Renal pelvis (tissue), 12 donors: ENCODE measurements at places on chromosomes 1 and 21. TPM values are rescaled to one million over a fixed set of nuclear protein-coding genes. Genes with fewer than 3 reads are reported as not detected.
A peak's percentile ranks its signal among the peaks of the same experiment; 100 is the strongest.

DNA sequence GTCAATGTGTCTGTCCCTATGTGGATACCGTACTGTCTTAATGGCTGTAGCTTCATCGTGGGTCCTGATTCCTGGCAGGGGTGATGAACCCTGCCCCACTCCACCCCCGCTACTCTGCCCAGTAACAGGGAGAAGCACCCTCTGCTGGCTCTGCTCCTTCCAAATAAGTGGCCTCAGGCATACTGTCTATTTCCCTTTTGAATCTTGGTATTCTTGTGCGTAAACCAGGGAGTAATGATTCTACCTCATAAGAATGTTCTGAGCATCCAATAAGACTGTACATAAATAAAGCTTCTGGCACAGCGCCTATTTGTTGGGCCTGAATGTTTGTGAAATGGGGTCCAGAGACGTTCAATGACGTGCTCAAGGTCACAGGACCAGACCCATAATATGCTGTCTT is 35.2 kb upstream of the CTPS1 start:
- DNase-seq = no peak

- DNase-seq = no peak
These were observed 25.6 kb downstream of the HHIPL2 start for GRCh38 chr1:222522105-222522915.

DNA sequence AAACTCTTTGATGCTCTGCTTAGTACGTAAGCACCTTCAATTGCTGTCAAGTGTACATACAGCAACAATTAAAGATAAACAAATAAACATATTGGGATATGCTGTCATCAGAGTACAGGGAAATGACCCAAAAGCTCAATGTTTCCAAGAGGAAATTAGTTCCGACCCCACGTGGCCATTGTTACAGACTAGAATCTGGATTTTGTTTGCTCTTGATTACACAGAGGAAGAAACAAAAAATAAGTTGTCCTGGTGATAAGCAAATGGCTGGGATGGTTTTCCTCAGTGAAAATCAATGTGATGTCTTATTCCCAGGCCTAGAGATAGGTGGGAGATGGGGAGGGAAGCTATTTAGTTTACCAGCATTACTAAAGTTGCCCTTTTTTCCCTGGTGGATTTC is 113.0 kb upstream of the UBE2U start:
- no peak for DNase-seq

- DNase-seq = peak; percentile 54
These were observed 800 bp upstream of the MMP23B start for GRCh38 chr1:1630965-1631781.

GRCh38 chr1:172447641-172448040 is 3.8 kb upstream of the PIGC start:
- DNase-seq = no peak

GRCh38 chr1:94543893-94544635 is 2.5 kb upstream of the F3 start:
- no peak for DNase-seq

- DNase-seq = no peak
These were observed 94.7 kb downstream of the ATP1B1 start for GRCh38 chr1:169201084-169201619.

- DNase-seq = peak; percentile 45
These were observed 521 bp upstream of the NADK start for GRCh38 chr1:1778663-1779319.

DNA sequence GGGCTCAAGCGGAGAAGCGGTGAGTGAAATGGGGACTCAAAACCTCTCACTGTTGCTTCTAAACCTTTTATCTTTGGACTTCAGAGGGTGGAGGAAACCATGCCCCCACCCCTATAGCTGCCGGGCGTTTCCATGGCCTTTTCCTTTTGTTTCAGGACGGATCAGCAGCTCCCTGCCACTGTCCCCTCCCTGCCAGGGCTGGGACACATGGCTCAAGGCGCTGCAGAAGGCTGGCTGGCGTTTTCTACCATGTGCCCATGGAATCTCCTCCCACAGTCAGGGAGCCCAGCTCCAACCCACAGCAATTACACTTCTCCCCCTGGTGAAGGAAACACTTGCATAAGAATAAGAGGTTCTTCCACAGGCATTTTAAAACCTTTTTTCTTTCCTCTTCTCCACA is 812.7 kb downstream of the PLA2G4A start:
- no peak for DNase-seq

GRCh38 chr21:46424621-46425020 is 34.1 kb upstream of the DIP2A start:
- no peak for DNase-seq

GRCh38 chr1:18807334-18808063 is 52.0 kb downstream of the TAS1R2 start:
- DNase-seq = no peak

- no peak for DNase-seq
These were observed 1.8 kb upstream of the MTF1 start for GRCh38 chr1:37861151-37861550.

DNA sequence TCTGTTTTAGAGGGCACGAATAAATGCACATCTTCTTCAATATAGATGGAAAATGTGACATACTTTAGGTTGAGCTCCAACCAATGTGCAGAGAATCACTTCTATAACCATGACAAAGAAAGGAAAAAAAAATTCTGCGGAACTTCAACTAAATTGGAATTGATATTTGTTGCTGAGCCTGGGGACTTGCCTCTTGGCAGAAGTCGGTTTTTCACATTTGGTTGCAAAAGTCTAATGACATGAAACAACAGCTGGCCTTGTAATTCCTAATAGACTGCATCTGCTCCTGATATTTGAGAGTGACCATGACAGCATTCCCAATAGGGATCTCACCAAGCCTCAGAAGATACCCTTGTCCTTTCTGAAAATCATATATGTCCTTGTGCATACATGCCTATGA is 112.8 kb downstream of the PRRX1 start:
- DNase-seq = no peak

GRCh38 chr1:42657201-42657600 is 1.0 kb upstream of the PPIH start:
- no peak for DNase-seq

- no peak for DNase-seq
These were observed 2.5 kb downstream of the SLAMF6 start for GRCh38 chr1:160520582-160520981.

GRCh38 chr1:21898326-21899200 is 38.5 kb downstream of the HSPG2 start:
- DNase-seq = no peak

- DNase-seq = no peak
These were observed 80.2 kb downstream of the FMN2 start for GRCh38 chr1:240171907-240172306.

DNA sequence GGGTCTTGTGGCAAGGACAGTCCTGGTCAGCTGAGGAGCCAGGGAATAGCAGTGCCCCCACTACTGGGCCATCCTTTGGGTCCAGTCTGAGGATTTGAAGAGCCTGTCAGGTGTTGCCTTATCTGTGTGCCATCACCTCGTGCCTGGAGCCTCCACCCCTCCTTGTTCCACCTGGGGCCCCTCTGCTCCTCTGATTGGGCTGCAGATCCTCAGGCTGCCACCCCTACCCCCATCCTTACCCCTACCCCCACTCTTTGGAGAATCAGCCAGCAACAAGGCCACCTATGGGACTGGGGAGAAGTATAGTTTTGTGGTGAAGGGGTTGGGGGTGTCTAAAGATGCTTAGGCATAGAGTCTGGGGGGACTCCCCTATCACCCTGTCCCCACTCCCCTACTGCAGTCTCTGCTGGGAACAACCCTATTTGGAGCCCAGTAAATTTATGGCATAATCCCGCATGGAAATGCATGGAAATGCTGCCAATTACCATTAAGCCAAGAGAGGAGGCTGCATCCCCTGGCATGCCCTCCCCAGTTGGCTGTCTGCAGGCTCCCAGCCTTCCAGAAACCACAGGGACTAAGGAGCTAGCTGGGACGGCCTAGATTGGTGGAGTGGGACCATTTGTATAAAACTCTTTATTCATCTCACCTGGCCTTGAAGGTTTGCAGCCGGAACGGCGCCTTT is 142.7 kb upstream of the CSF3R start:
- no peak for DNase-seq

DNA sequence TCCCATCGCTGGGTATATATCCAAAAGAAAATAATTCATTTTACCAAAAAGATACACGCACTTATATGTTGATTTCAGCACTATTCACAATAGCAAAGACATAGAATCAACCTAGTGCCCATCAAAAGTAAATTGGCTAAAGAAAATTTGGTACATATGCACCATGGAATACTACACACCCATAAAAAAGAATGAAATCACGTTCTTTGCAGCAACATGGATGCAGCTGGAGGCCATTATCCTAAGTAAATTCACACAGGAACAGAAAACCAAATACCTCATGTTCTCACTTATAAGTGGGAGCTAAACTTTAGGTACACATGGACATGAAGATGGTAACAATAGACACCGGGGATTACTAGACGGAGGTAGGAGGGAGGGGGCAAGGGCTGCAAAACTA is 50.0 kb upstream of the ZNF644 start:
- DNase-seq = no peak

DNA sequence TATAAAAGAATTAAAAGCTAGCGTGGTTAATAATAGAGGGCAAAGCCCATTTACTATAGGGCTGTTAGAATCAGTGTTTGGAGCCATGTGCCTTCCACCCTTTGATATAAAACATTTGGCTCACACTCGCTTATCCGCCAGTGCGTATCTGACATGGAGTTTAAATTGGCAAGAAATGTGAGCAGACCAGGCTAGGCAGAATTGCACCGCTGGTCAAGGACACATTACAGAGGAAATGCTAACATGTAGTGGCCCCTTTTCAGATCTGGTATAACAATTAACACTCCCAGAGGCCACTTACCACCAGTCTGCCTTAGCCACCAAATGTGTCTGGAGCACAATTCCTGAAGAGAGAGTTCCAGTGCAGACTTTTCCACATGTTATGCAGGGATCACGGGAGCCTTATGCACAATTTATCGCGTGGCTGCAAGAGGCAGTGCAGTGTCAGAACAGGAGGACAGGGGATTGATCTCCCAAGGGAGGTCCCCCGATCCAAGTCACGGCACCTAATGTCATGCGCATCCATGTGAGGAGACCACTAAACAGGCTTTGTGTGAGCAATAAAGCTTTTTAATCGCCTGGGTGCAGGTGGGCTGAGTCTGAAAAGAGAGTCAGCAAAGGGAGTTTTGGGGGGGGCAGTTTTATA is 14.0 kb downstream of the GSTM3 start:
- no peak for DNase-seq

DNA sequence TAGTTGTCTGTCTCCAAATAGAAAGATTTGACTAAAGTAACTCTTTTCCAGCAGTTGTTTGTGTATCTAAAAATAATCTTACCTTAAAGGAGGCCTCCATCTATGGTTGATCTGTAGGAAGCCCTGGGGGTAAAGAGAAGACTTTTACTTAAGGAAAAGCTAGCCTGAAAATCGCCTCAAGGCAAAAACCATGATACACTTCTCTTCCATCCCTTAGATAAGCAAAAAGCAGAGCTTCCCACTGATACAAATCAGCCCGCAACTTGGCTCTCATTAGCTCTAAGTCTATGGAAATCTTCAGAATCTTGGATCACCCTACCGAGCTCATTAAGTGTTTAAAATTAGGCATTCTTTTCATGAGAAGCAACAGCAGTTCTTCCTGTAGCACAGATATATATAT is 576.9 kb upstream of the PTBP2 start:
- no peak for DNase-seq

- no peak for DNase-seq
These were observed 62.7 kb upstream of the LRRC8D start for GRCh38 chr1:89758156-89758555.

DNA sequence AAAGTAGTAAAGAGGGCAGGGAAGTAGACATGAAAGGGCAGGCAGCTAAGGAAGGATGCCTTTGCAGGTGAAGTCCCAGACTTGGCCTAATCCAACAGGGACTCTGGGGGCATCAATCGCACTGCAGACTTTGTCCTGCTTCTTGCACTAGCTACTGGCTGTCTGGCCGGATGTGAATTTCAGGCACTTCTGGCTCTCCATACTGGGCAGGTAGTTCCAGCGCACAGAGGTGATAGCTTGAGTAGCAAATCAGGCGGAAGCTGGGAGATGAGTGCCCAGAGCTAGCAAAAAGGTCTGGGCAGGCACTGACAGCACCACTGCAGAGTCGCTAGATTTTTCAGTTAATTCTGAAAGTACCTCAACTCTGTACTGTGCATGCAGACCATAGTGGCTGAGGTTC is 997 bp downstream of the RSPH1 start:
- DNase-seq = no peak

- DNase-seq = no peak
These were observed 130.6 kb downstream of the TGFB2 start for GRCh38 chr1:218475699-218476098.

DNA sequence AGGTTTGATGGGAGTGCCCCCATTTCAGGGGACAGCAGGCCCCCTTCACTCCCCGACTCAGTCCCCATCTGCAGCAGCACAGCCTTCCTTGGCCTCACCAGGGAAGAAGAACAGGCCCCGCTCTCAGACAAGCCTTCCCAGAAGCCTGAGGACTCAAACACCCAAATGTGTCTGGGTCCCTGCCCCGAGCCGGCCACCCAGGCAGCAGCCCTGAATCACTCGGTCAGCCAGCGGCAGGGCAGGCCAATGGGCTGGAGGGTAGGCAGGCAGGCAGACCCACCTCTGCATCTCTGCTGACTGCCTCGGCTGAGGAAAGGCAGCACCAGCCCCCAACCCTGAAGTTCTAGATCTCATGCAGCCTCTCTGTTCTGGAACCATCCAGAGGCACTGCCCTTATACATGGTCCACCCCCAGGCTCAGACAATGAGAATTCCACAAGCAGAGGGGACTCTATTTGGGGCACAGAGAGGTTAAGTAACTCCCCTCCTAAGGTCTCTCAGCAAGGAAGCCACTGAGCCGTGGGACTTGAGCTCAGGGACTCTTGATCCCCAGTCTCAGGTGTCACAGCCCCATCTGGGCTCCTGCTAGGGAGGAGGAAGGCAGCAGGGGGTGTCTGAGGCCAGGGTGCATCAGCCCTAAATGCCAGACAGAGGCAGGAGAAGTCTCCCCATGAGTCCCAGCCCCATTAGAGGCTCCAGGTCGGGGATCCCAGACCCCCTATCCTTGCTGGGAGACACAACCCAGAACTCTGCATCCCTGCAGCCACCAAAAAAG is 33.2 kb upstream of the RUNX3 start:
- no peak for DNase-seq

- no peak for DNase-seq
These were observed 1.5 kb downstream of the SLC66A1 start for GRCh38 chr1:19313636-19313959.

- no peak for DNase-seq
These were observed 6.9 kb downstream of the PAX7 start for GRCh38 chr1:18637511-18637960.

LIN9 gene
- 10.5 TPM for polyA plus RNA-seq

RAB3GAP2 gene
- 26.8 TPM for polyA plus RNA-seq

PLA2G5 gene
- not detected for polyA plus RNA-seq

OVAAL gene
- not detected for polyA plus RNA-seq

NUP210L gene
- 0.16 TPM for polyA plus RNA-seq

KRTAP20-3 gene
- not detected for polyA plus RNA-seq

UMODL1 gene
- polyA plus RNA-seq = 0.21 TPM

AKNAD1 gene
- polyA plus RNA-seq = not detected

FAM72C gene
- polyA plus RNA-seq = not detected

FAM72B gene
- polyA plus RNA-seq = 4.0 TPM

ASPM gene
- polyA plus RNA-seq = 23.6 TPM

TRNP1 gene
- 6.0 TPM for polyA plus RNA-seq

THEM5 gene
- 0.92 TPM for polyA plus RNA-seq
